GM12864 (cell line): ENCODE measurements at places on chromosomes 7 and 10.

DNA sequence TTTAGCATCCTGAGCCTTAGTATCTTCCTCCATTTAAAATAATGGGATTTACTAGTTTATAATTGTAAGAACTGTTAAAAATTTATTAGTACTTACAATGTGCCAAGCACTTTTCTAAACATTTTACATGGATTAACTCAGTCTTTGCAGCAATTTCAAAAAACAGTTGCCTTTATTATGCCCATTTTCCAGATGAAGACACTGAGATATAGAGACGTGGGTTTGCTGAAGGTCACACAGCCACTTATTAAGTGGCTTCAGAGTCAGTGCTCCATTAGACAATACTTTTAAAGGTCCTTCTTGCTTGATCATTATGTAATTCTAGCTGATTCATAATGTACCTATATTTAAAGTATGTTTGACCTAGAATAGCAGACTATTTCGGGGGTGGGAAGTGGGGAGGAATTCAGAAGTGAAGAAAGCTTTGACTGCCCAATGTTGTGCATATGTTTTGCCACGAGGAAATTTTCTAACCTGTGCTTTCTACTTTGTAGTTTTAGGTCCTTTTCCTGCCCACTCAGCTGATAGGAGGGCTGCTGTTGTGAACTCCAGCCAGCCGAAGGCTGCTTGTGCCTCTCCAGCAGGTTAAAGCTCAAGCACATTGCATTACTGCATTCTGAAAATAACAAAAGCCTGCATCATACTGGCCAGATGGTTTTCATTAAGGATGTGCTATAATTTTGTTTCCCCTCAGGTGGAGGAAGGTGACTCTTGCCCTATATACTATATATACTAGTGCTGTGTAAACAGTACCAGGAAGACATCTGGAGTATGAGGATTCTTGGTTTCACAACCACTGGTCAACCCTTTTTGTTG is 4.3 kb downstream of the PLEKHA8 start:
- DNase-seq: no peak

DNA sequence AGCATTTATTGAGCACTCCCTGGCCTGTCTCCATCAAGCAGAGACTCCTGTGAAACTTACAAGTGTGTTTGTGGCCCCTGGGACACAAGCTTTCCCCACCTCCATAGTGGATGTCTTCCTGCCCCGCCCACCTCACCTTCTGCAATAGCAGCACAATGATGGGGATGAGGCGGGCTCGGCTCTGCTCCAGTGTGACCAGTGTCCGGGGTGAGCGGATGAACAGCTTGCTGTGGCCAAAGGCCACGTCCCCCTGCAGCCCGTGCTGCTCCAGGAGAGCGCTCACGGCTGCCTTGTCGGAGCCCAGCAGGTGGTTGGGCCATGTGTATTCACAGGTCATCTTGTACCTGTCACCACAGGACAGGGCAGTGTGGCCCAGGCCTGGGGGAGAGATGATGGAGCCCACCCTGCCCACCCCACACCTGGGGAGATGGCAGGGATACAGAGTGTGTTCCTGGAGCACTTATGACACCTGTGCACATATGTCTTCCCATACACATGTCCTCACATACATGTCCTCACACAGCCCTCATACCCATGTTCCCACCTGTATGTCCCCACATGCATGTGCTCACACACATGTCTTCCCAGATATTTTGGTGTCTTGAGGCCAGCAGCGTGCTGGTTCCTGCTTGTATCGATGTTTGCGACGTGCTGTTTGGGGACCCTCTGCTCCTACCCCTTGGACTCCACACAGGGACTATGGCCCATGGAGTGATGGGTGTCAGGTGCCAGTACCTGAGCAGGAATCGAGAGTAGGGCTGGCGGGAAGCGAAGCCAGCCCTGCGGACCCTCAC is 12.7 kb downstream of the MYO1G start:
- DNase-seq: no peak

DNA sequence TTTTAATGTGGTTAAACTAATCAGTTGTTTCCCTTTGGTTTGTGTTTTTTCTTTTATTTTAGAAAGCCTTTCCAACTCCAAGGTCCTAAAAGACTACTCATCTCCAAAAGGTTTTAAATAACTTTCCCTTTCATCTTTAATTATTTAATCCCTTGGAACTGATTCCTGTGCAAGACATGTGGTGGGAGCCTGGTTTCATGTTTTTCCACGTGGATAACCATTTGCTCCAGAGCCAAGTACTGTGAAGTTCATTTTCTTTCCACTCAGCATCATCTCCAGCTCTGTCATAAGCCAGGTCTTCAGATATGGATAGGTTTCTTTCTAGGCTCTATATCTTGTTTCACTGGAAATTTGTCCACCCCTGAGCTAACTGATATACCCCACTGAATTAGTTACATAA is 16.7 kb downstream of the PPP1R3C start:
- DNase-seq: no peak

DNA sequence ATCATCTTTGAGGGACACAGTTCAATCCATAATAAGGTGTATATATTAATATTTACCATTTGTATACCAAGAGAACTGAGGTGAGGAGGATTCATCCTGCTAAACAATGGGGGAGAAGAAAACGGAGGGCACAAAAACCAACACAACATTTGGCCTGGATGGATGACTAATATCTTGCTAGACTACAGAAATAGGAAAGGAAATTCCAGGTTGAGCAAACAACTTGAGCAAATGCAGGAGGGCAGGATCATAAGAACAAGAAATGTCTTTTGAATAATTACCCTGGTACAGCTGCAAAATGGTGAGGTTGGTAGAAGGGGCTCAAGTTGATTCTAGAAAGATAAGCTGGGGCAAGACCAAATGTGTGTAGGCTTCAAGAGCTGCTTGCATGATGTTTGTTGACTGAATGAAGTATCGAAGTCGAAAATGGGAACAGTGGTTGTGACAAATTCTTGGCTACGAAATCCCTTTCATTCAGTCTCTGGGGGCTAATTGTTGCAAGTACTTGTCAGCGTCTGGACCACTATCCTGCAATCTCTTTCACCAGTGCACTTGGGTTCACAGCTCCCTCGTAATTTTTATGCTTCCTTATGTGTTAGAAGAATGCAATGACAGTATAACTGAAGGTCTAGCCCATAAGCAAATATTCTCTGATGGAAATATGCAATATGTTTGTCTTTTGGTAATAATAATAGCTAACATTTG is 176.2 kb downstream of the PTEN start:
- no peak for DNase-seq
